CD4-positive, alpha-beta T cell treated with Interleukin-4 for 4 hours (primary cell): ENCODE measurements at places on chromosomes 5 and 9.

- DNase-seq = no peak
Observed at GRCh38 chr9:98479967-98480847, 224.8 kb upstream of the TBC1D2 start.

DNA sequence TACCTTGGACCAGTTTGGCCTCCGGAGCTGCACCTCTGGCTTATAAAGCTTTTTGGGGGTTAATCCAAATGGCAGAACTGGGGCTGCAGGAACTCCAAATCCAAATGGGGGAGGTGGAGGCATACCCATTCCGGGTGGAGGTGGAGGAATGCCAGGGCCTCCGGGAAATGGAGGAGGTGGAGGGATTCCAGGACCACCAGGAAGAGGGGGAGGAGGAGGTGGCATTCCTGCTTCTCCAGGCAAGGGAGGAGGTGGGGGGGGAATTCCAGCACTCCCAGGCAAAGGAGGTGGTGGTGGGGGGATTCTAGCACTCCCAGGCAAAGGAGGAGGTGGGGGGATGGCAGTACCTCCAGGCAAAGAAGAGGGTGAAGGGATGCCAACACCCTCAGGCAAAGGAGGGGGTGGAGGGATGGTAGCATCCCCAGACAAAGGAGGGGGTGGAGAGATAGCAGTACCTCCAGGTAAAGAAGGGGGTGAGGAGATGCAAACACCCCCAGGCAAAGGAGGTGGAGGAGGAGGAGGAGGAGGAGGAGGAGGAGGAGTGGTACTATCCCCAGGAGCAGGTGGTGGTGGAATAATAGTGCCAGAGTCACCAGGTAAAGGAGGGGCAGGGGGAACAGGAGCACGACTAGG lies 45.2 kb downstream of the DIAPH1 start:
- no peak for DNase-seq

DNA sequence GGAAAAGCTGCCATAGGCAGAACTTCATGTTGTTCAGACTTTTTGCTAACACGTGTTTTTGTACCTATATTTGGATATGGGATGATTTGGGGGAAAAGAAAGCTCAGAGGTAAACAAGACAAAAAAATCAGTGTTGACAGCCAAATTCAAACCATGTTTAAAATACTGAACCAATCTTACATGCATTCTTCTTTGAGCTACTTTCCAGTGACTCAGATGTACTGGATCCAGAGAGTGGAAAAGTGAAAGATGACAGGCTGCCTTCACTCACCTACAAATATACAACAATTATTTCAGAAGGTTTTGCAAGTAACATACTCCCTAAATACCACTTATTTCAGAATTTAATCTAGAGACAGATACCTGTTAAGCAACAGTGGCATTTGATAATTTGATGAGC lies 165.7 kb downstream of the MPDZ start:
- DNase-seq = no peak

DNA sequence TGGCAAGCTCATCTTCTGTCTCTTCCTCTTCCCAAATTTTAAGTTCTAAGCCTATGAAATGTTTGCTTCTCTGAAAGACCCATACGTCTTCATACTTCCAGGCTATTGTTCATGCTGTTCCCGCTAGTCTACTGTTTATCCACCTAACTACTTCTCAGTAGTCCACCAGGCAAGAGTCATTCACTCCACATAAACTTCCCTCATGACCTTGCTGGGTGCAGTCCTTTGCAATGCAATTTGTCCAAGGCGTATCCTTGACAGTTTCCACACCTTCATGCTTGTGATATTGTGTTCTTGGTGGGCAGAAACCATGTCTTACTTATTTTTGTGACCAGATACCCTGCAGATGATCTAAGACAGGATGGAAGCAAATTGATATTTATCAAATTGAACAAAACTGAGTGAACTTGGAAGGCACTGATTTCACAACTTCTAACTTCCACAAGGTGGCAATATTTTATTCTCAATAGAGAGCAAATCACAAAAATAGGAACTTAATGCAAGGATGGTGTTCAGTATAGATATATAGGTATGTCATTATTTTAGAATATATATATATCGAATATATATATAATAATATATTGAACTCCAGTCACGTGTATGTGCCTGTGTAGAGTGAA lies 30.3 kb downstream of the TYRP1 start:
- DNase-seq = no peak

GRCh38 chr5:65483546-65484346 lies 2.0 kb upstream of the ADAMTS6 start:
- peak; percentile 70 for DNase-seq

DNA sequence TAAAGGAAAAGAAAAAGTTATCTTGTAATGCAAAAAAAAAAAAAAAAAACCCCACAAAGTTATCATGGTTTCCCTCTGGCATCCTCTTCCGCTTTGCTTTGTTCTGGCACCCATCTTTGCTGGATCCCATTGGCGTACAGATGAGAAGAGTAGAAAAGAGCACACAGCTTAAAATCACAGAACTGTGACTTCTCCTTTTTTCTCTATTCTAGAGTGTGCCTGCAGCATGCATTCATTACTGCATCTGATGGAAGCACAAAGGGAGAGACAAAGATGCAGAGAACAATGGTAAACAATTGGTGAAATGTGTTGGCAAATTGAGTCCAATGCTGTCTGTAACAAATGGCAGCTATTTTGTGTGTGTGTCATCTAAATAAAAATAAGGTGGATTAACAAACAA lies 440.8 kb upstream of the PIK3R1 start:
- no peak for DNase-seq

GRCh38 chr5:68290260-68290674 lies 74.7 kb downstream of the PIK3R1 start:
- no peak for DNase-seq

DNA sequence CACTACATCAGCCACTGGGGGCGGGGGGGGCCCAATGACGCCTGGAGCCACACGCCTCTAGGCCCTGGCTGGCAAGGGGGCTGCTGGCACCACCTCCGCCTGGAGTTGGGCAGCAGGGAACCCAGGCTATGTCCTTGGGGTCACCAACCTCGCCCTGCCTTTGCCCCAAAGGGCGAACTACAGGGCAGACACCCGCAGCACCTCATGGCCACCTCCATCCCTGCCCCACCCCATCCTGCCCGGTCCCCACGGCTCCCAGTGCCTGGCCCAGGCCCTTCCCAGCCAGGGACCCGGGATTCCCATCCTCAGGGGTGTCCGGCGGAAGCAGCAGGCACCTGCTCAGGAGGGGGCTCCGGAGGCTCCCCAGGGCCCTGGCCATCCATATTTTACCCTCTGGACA lies 37.0 kb downstream of the NACC2 start:
- no peak for DNase-seq

GRCh38 chr5:61362796-61363368 lies 30.8 kb downstream of the ZSWIM6 start:
- no peak for DNase-seq

GRCh38 chr9:93121316-93122241 lies 12.5 kb downstream of the NINJ1 start:
- no peak for DNase-seq

- peak; percentile 48 for DNase-seq
Observed at GRCh38 chr5:151153766-151154272, 3.8 kb downstream of the ANXA6 start.

DNA sequence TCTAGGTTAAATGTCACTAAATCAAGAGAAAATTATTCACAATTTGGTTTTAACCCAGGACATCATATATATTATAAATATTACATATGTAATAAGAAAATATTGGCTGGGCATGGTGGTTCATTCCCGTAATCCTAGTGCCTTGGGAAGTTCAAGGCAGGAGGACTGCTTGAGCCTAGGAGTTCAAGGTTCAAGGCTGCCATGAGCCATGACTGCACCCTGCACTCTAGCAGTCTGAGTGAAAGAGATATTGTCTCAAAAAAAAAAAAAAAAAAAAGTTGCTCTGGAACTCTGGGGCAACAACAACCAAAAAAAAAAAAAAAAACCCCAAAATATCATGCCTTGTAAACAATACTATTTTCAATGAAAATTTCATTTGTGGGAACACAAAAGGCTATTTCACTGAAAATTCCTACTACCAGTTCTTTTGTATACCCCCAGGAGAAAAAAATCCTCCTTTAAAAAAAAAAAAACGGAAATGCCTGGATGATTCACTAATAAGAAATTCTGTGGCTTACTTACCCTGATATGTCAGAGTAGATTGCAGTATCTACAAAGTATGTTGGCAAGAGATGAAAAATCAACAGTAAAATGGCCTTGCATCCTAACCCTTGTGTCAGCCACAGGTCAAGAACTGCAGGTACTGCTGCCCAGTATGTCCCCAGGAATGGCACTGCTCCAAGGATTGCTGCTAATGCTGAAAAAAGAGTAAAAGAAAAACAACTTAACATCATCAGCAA lies 22.6 kb upstream of the CTNNAL1 start:
- no peak for DNase-seq

- no peak for DNase-seq
Observed at GRCh38 chr5:56170557-56170956, 62.6 kb downstream of the ANKRD55 start.

GRCh38 chr5:11040345-11040744 lies 279.3 kb upstream of the DAP start:
- DNase-seq = no peak

- DNase-seq = no peak
Observed at GRCh38 chr5:115962565-115963402, 509 bp downstream of the LVRN start.

GRCh38 chr5:40551496-40552491 lies 127.9 kb upstream of the PTGER4 start:
- DNase-seq = no peak

DNA sequence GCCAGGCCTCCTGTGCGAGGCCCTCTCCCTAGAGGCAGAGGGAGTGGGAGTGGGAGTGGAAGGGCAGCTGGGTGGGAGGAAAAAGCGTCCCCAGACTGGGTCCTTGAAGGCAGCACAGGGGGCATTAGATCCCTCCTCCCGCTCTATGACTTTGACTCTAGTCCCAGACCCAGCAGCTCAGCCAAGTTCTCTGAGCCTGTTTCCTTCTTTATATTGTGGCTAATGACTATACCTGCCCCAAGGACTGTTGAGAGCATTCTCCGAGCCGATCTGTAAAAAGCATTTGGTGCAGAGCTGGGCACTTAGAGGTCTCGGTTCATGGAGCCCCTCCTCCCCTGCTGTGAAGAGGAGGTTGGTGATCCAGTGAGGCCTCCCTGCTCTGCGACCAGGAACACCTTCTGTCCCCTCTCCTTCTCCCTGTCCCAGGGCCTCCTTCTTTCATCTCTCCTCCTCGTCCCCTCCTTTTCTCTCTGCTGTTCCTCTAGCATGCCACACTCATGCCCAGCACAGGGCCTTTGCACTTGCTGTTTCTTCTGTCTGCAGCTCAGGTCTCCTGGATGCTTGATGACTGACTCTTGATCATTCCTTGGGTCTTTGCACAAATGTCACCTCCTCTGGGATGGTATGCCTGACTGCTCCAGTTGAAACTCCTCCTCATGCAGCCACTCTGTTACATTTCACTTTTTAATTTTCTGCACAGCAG lies 23.4 kb upstream of the PSD2 start:
- DNase-seq = no peak

DNA sequence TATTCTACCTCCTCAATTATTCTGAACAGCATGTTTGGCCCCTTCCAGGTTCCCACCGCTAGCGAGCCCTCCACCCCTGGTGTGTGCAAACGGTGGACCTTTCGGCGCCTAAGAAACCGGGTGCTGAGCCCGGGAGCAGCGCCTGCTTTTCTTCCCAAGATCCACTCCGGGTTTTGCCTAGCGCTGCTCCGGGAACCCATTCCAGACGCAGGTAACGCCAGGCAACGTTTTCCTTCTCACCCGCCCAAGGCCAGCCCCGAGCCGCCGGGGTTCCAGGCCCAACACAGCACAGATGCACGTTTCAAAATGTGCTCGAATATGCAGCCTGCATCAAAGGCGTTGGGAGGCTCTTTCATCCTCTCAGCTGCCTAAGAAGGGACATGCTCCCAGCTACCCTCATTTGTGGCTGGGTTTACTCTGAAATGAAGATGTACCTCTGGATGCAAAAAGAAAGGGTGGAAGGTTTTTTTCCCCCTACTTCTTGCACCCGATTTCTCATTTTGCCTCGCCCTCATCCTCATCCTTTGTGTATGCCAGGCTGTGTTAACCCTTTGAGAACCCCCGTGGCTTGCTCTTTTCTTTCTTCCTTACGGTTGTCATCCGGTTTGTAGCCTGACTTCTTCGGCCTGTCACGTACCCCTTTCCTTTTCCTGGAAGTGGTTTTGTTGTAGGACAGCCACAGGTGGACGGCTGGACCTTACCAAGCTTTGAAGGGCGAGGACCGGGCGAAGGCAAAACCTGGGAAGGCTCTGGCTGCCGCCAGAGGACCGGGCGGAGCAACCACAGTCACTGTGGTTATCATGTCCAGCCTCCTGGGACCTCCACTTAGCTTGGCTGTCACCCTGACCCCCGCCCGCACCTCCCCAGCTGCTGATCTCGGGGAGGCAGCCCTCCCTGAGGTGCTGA lies 226.9 kb downstream of the SMARCA2 start:
- peak; percentile 56 for DNase-seq

DNA sequence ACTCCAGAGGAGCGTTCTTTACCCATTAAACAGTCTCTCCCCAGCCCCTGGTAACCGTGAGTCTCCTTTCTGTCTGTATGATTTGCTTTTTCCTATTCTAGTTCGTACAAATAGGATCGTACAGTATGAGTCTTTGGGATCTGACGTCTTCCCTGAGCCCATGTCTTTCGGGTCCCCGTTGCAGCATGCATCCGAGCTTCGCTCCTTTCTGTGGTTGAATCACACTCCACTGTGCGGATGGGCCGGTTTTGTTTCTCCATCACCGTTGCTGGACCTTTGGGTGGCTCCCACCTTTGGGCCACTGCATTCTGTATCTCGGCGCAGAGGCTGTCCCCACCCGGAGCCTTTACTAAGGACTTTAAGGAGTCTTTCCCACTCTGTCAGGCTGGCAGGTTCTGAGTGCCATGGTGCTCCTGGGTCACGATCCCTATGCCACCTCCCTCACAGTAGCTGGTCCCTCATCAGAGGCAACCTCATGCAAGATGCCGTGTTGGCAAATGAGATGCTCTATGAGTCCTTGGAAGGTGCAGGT lies 145.7 kb upstream of the COL5A1 start:
- no peak for DNase-seq

- no peak for DNase-seq
Observed at GRCh38 chr5:140116716-140117115, 2.8 kb downstream of the PURA start.

GRCh38 chr9:102456562-102456961 lies 538.6 kb upstream of the CYLC2 start:
- DNase-seq = no peak

- DNase-seq = no peak
Observed at GRCh38 chr9:81132796-81133195, 556.6 kb downstream of the TLE1 start.
